A673 (cell line): ENCODE measurements at places on chromosomes 12 and 14.
A peak's percentile ranks its signal among the peaks of the same experiment; 100 is the strongest.

DNA sequence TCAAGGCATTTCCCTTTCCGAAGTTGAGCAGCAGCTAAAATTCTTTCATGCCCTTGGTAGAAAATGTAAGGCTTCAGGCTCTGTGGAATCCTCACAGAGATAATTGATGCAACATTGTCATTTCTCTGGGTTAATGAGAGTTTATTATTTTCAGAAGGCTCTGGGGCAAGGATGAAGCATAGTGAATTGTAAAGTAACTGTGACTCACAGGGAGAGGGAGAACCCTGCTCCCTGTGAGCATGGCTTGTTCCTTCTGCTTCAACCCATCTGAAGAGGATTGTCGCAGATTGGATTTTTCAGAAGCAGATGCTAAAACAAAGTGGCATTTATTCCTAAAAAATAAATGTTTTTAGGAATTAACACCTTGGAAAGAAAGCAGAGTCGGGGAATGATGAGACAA, 41.2 kb downstream of the APOBEC1 start:
- no peak for DNase-seq

DNA sequence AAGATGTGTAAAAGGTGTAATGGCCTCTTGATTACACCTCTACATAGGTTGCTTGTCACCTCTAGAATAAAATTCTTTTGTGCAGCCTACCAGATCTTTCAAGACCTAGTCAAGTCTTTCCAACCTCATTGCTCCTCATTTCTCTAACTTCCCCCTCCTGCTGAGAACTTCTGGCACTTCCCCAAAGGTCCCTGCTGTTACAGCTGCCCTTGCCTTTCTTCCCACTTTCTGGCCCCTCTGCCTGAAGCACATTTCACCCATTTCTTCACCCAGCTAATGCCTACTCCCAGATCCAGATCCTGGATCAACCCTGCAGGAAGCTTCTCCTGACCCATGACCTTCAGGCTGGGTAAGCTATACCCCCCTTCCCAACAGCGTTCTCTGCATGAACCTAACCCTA, 1.5 kb downstream of the TSHR start:
- peak; percentile 42 for DNase-seq

- no peak for DNase-seq
These were observed 2.9 kb downstream of the LLPH start for GRCh38 chr12:66127650-66128049.

GRCh38 chr12:72790273-72790672, 518.1 kb downstream of the TRHDE start:
- no peak for DNase-seq

GRCh38 chr12:41531147-41531829, 343.2 kb downstream of the PDZRN4 start:
- no peak for DNase-seq

DNA sequence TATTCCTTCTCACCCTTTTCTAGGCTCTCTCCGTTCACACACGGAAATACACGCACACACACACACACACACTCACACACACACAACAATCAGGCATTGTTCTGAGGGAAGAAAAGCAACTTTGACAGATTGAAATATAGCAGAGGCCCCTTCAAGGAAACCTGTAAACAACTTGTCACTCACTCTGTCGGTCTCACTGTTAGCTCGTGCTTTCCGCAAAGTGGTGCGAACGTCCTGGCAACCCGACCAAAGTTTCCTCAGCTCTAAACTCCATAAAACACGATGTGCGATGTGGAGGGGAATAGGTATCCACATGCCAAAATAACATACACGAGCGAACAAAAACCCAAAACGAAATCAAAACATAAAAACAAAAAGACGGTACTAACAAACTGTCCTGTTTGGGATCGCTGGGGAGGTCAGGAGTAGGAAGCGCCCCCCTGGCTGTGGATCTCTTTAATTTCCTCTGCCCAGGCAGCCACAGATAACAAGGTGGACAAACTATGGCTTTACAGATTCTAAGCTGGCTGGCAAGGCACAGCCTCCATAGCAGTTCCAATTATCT, 822 bp upstream of the SOX5 start:
- DNase-seq: peak; percentile 18

DNA sequence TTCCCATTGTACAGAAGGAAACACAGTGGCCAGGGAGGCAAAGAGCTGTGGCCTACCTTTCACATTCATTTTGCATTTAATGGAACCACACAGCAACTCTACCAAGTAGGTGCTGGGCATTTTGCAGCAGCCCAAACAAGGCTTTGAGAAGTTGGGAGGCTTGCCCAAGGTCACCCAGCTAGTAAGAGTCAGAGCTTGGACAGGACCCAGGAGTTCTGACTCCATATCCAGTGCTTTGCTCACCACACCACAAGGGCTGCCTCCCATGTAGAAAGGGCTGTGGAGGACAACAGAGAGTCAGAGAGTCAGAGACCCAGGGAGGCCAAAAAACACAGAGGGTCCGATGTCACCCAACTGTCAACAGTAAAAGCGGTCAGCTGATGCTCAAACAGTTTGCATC, 400.2 kb downstream of the BCL11B start:
- DNase-seq: no peak

DNA sequence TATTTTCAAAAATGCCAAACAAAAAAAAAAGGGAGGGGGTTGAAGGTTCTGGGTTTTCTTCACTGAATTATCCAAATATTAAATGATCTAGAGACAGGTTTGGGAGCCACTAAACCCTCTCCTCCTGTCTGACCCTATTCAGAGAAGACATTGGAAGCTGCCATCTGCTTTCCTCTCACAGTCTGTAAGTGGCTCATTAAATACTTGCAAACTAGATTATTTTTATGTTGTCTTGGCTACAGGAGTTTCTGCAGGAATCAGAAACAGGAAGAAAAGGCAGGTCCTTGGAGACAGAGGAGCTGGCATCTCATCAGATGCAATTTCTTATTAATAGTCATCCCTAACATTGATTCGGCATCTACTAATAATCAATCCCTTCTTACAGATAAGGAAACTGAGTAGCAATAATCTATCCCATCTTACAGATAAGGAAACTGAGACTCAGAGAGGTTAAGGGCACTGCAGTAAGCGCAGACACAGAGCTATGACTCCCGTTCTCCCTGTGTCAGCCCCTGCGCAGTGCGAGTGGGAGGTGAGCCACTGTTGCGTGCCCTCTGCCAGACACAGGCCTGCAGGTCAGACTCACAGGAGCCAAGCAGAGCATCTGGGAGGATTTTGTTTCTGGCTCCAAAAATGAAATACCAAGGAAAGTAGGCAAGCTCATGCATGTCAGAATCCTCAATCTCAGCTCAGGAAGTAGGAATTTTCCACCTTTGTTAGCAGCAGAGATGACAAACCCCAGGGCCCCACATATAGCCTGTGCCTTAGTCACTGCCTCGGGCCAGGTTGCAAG, 11.0 kb downstream of the BDKRB2 start:
- DNase-seq: no peak

GRCh38 chr12:57865084-57865751, 18.7 kb upstream of the CTDSP2 start:
- peak; percentile 78 for DNase-seq

DNA sequence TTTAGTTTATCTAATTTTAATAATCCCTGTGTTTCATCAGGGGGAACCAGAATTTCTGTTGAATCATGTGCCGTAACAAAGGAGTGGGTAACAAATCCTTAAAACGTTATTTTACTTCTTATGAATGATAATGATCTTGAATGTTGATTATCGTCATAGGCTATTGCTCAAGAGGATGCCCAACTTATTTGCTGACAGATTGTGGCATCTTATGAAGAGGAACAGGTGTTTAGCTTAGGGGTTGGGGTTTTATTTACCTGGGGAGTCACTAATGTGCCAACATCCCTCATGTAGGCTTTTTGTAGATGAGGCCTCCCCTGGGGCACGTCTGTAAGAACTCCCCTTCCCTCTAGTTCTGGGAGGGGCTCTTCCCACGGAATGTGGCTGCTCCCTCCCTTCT, 32.4 kb upstream of the TMX1 start:
- DNase-seq: no peak

DNA sequence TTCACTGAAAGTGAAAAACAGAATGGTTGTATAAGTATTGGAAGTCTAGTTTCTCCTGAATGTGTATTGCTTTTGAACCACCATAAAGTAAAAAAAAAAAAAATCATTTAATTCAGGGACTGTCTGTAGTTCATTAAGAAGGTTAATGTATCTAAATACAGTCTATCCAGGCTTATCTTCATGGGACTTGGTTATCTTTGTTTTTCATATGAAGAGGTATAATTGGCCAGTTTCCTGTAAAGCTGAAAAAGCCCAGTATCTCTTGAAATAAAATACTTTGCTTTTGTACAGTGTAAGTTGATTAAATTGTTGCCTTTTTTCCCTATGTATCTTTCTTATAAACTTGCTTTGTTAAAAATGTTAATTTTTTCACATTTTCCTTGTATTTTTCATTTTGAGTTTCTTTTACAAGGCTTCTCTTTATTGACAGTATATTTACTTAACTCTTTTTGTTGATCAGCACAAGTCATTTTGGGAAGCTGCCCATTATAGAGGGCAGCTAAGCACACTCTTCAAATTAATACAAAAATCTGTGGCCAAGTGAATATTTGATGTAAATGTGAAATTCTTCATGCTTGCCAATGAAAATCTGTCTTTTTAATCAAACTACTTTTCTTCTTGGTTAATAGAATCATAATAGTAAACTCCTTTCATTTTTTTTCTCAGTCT, 156.0 kb downstream of the TMTC3 start:
- no peak for DNase-seq

DNA sequence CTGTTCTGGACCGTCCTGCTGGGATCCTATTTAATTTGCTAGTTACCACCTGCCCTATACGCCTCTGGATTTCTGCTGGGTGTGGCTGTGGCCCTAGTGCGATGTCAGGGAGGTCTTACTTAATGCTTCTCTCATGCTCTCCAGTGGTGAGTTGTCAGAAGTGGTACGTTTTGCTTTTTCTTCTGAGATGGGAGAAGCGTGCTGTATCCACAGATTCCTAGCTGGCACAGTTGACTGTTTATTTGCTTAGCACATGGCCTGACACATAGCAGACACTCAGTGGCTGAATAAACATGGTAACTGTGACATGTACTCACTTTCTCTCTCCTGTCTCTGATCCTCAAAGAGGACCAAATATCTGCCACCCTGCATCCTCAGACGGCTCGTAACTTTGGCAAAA, 107.3 kb downstream of the CACNA1C start:
- DNase-seq: no peak

- DNase-seq: peak; percentile 30
These were observed 60.6 kb upstream of the KCNA1 start for GRCh38 chr12:4849115-4849541.

- DNase-seq: no peak
These were observed 97.0 kb upstream of the NEDD1 start for GRCh38 chr12:96810057-96810456.

GRCh38 chr14:53509276-53510244, 356.4 kb upstream of the DDHD1 start:
- no peak for DNase-seq

DNA sequence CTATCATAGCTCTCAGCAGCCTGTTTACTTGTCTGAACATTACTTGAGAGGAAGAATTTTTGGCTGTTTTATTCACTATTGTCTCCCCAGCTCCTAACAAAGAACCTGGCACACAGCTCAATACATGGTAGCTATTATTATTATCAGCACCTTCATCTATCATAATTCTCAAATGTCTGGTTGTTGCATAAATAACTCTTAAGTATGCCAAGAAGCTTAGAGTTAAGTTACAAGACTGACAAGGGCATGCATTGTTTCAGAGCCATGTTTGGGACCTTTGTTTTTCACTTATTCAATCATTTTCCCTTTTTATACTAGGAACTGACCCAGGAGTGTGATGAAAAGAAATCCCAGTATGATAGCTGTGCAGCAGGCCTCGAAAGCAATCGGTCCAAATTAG, 77.5 kb upstream of the ATP2A2 start:
- DNase-seq: no peak

GRCh38 chr14:72554401-72554800, 339.5 kb downstream of the DPF3 start:
- no peak for DNase-seq

DNA sequence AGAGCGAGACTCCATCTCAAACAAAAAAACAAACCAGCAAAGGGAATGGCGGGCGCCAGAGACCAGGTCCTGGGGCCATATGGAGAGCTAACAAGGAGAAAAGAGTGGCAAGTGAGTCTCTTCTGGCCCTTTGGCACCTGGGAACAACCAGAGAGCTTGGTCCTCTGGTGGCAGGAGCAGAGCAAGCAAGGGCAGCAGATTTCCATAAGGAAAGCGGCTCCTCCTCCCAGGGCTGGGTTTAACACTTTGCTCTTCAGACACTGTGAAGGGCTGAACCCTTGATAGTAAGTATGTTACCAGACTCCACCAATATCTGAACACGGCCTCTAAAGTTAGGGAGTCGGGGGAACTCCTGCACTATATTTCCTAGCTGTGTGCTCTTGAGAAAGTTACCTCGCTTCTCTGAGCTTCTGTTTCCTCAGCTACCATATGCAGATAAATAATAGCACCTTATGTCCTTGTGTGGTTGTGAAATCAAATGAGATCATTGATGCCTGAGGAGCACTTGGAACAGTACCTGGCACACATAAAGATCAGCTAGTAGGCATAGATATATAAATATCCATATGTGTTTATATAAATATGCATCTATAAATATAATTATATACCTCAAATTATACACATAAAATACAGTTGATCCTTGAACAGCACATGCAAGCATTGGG, 33.4 kb upstream of the PLEKHG6 start:
- peak; percentile 18 for DNase-seq

- no peak for DNase-seq
These were observed 56.5 kb upstream of the CFL2 start for GRCh38 chr14:34770901-34771300.

DNA sequence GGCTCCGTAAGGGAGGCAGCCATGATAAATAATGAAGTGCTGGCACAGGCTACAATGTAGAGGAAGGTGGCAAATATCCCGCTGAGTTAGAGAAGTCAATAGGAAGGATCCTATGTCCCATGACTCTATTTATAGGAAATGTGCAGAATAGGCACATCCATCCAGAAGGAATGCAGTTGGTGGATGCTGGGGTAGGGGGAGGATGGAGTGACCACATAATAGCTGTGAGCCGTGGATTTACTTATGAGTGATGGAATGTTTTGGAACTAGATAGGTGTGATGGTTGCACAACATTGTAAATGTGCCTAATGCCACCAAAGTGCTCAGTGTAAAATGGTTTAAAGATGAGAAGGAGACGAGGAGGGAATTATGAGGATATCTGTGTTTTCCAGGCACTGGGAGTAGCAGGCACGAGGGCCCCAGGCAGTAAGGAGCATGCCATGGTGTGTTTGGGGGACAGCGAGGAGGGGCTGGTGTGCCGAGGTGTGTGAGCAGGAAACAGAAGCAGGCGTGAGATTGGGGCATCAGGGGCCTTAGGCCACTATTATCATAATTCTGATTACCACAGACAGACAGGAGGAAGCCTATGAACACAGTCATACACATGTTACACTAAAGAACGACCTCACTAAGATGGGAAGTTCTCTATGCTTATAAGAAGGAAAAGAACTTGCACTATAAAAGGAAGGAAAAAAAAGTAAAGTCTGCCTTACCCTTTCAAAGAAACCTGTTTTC, 837.3 kb upstream of the TMEM132C start:
- DNase-seq: no peak

- no peak for DNase-seq
These were observed 100.8 kb upstream of the NEDD1 start for GRCh38 chr12:96806272-96806671.
